ENCODE measurements at places on chromosomes 11 and 22.

- DNase-seq: no peak
These were observed 20.2 kb downstream of the LMO1 start for GRCh38 chr11:8243458-8243857.

GRCh38 chr11:12086271-12087074 is 23.9 kb upstream of the MICAL2 start:
- no peak for DNase-seq

DNA sequence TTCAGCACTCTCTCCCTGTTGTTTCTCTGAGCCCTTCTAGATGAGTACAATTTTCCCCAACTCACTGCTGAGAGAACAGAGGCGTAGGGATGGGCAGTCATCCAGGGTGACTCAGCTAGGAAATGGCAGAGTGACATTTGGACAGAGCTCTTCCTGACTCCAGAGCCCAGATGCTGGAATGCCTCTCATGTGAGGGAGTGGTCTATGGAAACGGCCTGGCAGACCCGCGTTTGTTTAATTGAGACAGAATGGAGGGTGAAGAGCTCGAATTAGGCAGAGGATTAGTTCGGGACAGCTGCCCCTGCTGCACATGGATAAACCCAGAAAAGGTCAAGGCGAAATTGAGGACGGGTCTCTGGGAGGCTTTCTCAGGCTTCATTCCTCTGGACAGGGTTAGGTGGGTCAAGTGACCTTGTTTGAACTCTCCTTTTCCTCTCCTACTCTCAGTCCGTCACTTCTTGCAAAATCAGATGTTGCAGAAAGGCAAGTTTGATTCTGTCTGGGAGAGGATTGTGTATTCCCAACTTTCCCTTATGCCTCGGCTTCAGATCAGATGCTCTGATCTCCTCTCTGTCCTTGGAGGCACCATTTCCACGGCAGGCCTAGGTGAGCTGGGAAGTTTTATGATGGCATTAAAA is 7.6 kb upstream of the LMO2 start:
- peak; percentile 68 for DNase-seq

GRCh38 chr22:25062386-25063085 is 110.0 kb downstream of the KIAA1671 start:
- no peak for DNase-seq

GRCh38 chr11:46914363-46914762 is 4.0 kb downstream of the LRP4 start:
- no peak for DNase-seq

DNA sequence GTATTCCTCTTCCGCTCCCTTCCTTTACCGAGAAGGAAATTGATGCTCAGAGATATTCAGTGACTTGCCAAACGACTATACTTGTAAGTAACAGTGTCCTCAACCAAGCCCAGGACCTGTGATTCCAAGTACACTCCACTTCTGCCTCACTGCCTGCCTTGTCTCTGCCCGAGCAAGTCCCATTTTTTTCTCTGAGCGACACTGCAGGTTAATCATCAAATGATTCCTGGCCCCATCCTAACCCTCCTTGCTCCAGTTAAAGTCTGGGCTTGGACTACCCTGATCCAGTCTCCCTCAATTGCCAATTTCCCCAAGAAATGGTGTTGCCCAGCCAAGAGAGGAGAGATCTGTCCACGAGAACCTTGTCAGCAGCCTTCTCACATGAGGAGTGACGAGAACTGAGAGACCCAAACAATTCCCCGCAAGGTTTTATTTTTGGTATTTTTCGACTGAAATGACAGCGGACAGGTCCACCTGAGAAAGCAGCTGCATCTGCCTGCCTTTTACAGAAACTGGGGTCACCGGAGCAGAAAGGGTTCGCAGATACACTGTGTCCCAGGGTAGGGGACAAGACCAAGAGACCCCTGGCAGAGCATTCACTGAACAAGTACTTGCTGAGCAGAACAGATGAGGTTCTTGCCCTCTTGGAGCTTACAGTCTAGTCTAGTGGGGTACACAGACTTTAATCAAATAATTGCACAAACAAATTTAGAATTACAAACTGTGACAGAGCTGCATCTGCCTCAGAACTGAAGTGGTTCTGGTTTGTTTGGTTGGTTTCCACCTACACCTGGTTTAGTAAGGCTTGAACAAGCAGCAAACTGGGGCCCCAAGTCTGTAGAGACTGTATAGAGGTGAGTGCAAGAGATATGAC is 11.4 kb downstream of the POU2AF1 start:
- no peak for DNase-seq

GRCh38 chr22:36928786-36929535 is 15.5 kb downstream of the CSF2RB start:
- DNase-seq: no peak

- DNase-seq: no peak
These were observed 312.3 kb downstream of the CTTN start for GRCh38 chr11:70710601-70711000.

DNA sequence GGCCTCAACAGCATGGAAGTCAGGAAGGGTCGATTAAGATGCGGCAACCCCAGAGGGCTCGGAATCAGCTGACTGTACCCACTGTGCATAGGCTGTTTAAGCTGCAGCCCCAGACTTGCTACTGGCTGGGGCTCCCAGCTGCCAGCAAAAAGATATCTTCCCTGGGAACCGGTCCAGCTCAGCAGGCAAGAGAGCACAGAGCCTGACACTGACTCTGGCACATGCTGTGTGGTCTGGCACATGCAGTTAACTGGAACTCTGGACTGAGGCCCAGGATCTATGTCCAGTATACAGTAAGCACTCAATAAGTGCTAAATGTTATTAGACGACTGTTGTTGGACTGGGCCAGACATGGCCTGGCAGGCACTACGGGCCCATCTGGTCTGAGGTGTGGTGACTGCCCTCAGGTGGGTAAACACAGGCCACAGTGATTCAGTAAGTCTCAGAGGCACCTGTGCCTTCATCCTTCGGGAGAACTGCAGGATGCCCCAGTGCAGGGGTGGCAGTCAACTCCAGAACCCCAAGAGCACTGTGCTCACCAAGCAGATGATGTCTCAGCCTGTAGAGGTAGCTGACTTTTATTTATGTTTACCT is 87.6 kb downstream of the LARGE1 start:
- no peak for DNase-seq

- no peak for DNase-seq
These were observed 393.1 kb downstream of the ETS1 start for GRCh38 chr11:128194216-128194615.

DNA sequence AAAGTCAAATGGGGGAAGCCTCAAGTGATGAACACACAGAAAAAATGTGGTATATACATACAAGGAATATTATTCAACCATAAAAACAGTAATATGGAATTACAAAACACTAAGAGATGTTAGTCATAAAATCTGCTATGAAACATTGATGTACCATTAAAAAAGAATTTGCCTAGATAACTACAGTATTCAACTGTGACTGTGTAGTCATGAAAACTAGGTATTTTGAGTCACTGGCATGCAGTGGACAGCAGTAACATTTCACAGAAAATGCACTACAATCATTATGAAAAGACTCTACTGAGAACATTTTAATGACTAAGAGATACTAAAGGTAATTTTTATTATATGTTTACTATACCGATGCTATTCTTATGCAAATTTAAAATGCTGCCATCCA is 11.7 kb downstream of the ZNF195 start:
- DNase-seq: no peak

- DNase-seq: no peak
These were observed 39.5 kb downstream of the LMO1 start for GRCh38 chr11:8224161-8224591.

- DNase-seq: no peak
These were observed 137.3 kb upstream of the RASSF10 start for GRCh38 chr11:12871788-12872321.

DNA sequence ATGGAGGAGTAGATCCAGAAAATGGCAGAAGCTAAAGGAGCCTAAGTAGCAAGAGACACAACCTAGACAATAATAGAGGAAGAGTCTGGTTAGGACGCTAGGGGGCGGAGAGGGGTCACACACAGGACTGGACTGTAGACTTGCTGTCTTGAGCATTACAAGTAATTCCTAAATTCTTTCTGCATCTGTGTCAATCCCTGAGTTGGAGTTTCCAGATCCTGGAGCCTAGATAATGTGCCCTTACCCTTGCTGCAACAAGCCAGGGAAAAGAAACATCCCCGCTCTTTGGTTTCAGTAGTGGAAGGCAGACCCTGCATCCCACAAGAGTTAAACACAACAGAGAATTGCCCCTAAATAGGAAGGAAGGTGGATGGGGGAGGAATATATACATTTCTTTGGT is 14.9 kb upstream of the CCDC73 start:
- DNase-seq: peak; percentile 50

GRCh38 chr22:42881982-42882656 is 25.0 kb upstream of the ARFGAP3 start:
- no peak for DNase-seq

DNA sequence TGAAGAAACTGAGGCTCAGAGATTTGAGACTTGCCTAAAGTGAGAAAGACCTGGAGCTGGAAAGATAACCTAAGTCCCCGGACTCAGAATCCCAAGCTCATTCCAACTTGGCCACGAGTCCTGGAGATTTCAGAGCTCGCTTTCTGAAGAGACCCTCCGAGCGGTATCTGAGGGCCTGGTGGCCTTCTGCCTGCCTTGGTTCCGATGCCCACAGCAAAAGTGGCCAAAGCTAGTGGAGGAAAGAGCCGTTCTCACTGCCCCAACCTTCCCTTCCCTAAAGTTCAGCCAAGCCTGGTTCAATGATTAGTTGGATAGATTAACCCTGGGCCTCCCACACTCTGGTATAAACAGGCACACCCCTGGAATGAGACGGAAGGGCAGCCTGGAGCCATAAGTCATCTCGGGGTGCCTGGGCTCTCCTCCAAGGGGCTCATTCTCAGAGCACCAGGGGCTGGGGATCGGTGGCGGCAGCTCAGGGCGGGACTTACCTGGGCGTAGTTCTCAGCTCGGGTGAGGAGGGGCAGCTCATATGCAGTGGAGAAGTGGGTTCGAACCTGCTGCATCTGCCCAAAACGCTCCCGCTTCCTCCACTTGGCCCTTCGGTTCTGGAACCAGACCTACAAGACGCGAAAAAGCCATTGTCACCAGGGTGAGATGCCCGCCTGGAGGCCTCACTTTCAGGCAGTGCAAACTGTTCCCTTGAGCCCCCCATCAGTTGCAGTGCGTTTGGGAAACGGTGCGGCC is 42.8 kb downstream of the ALX4 start:
- no peak for DNase-seq

DNA sequence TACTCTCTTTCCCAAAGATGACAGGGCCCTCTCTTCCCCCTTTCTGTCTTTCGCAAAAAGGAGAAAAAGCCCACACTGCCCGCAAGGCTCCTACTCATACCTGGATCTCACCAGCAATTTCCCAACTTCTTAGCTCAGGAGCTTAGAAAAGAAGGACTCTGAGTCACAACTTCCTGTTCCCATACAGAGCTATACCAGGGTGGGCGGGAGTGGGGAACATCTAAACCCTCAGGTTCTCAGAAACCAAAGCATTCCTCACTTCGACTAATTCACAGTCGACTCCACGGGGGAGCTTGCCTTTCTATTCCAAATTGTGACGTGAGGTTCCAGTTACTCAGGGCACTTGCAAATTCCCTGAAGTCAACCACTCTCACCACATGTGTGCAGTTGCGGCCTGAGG is 61.9 kb downstream of the MTNR1B start:
- no peak for DNase-seq

DNA sequence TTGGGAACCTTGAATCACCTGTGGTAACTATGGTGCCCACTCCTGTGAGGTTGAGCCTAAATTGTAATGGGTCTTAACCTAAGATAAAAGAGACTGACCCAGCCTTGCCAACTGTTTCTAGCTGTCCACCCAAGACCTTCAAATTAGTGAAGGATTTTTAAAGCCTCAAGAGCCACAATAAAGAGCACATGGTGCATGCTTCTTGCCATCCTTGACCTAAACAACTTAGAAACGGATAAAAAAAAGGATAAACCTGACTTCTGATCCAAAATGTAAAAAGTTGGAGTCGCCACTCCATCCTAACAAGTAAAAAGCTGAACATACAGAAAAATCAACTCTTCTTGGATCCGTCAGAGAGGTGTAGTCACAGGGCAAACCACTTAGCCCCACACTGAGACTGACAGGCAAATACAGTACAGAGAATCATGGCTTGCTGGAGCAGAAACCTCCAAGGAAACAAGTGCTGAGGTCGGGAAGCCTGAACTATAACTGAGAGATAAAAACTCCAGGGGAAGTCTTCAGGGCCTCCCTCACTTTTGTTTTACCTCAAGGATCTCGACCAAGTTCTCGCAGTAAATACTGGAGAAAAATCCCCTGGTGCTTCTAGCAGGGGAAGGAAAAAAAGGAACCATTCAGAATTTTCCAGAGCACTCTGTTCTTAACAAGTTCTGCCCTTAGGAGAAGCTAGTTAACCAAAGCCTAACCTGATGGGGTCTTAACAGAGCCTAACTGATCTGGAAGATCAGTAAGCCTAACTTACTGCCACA is 16.3 kb downstream of the ENTHD1 start:
- no peak for DNase-seq

GRCh38 chr11:123729602-123730001 is 11.9 kb downstream of the ZNF202 start:
- no peak for DNase-seq

GRCh38 chr11:23570828-23571227 is 710.6 kb upstream of the CCDC179 start:
- no peak for DNase-seq

- DNase-seq: no peak
These were observed 4.5 kb downstream of the PARVA start for GRCh38 chr11:12381875-12382274.

- no peak for DNase-seq
These were observed 633.6 kb downstream of the OPCML start for GRCh38 chr11:132898676-132899075.

GRCh38 chr22:41198027-41198580 is 7.0 kb upstream of the L3MBTL2 start:
- DNase-seq: peak; percentile 40

GRCh38 chr11:38182126-38182866 is 1584.3 kb upstream of the RAG2 start:
- DNase-seq: no peak

GRCh38 chr11:101049123-101049522 is 80.5 kb downstream of the PGR start:
- DNase-seq: no peak

- no peak for DNase-seq
These were observed 23.0 kb downstream of the CRKL start for GRCh38 chr22:20940186-20940651.

- DNase-seq: no peak
These were observed 139.1 kb downstream of the DBX1 start for GRCh38 chr11:20021212-20021611.

DNA sequence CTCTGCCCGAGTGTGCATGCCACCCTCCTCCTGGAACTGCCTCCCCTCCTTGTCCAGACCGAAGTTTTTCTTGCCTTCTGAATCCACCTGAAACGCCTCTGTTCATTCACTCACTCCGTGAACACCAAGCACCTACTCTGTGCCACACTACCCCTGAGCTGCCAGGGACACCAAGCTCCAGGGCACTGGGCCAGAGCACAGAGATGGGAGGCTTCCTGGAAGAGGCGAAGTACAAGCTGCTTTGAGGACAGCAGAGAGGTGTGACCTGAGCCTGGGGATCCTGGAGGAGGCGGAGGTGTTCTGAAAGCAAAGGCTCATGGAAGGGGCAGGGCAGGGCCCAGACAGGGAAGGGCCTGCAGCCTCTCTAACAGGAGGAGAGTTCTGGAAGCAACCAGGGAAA is 47.5 kb downstream of the SCUBE1 start:
- no peak for DNase-seq

GRCh38 chr11:9769621-9770020 is 105.7 kb downstream of the SWAP70 start:
- DNase-seq: no peak

Measured in breast epithelium (tissue), 4 donors.